ENCODE measurements at places on chromosomes 6 and 20.

DNA sequence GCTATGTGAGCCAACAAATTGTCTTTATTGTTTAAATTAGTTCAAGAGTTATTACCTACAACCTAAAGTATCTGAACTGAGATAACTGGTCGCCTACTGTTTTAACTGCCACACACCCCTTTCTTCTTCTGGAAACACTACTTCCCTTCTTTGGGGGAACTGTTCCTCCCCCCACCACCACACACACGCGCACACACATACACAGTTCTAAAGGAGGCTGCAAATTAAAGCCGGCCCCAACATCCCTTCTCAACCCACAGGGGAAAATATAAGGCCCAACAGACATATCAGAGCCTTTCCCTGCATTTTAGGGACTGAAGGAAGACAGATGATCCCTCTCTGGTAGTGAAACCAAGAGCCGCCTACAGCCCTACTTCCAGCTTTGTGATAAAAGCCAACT is 348.0 kb upstream of the JARID2 start:
- no peak for DNase-seq

- no peak for DNase-seq
These were observed 148.7 kb downstream of the SOX4 start for GRCh38 chr6:21742238-21742660.

DNA sequence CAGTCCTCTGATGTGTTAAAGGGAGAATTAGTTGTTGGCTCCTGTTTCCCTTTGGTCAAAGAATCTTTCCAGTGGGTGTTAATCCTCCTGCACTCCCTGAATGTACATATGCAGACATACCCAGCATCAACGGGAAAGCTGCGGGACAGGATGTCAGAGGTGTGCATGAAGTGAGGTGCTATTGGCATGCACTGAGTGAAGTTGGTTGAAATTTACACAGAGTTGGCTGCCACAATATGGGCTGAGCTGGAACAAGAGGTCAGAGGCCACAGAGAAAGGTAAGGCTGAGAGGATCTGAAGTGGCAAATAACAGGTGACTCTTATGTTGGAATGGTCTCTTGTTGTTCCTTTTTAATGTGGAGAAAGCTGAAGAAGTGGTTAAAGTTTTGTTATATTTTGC is 82.7 kb upstream of the AKIRIN2 start:
- no peak for DNase-seq

- DNase-seq = peak; percentile 17
These were observed 869.9 kb downstream of the KIF16B start for GRCh38 chr20:15703171-15703911.

GRCh38 chr20:34888468-34888867 is 12.1 kb downstream of the ACSS2 start:
- DNase-seq = no peak

DNA sequence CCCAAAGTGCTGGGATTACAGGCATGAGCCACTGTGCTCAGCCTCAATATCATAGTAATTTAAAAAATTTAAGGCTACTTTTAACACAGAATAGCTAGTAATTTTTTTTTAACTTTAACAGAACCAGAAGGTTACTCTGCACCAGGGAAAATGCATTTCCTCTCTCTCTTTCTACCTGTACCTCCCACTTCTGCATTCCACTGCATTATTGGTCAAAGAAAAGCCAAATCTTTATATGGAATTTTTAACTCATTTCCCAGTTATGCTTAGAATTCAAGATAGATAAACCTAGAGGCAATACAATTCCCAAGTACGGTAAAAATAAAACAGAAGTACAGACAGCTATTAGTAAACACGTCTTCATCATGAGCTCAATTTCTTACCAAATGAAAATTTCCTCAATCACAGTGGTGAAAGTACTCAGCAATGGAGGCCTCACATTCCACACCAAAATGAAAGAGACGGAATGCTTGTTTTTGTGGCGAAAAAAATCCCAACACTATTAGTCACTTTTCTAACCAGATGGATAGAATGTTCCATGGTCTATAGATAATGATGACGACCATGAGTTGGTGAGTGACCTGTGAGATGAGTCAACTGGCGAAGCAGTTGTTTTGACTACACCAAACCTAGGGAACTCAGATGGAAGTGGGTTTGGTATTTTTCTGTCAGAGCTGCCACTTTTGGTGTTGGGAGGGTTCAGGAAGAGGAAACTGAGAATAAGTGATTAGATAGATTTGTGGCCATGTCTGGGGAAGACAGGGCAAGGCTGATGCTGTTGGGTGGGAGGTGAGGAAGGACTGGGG is 104.7 kb upstream of the SGK1 start:
- peak; percentile 98 for DNase-seq

DNA sequence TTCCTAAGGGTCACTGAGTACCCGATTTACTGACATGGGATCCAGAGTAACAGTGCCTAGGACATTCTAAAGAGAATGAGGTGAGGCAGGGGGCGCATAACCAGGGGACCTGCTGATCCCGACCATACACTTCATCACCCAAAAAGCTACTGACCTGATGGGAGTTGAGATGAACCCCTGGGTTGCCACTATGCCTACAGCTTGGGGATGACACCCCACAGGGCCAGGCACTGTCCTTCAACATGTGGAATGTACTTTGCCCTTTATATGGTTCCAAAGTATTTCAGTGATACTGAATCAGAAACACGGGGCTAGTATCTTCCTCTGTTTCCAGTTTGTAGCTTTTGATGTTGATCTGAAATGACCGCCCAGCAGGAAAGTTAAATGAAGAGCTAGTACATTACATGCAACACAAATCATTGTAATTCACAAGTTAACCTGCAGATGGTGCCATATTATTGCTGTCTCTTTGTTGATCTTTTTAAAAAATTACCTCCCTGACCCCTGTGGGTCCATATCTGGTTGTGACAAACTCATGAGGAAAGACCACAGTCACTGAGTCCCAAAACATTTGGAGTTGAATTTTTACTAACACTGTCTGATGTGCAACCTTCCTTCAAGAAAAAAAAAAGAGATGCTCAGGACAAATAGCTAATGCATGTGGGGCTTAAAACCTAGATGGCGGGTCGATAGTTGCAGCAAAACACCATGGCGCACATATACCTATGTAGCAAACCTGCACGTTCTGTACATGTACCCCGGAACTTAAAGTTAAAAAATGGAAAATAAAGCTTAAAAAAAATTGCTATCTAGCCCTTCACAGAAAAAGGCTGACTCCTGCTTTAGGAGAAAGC is 42.7 kb upstream of the GCNT2 start:
- DNase-seq = no peak

- no peak for DNase-seq
These were observed 153.3 kb upstream of the ENPP5 start for GRCh38 chr6:46323966-46324622.

DNA sequence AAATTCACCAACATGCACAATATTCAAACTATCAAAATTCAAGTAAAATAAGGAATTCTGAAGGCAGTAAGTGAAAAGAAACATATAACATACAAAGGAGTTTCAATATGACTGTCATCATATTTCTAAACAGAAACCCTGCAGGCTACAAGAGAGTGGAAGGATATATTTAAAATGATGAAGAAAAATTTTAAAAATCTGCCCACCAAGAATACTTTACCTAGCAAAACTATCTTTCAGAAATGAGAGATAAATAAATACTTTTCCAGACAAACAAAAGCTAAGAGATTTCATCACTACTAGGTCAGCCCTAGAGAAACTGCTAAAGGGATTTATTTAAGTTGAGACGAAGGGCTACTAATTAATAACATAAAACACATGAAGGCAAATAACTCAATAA is 73.8 kb upstream of the MANEA start:
- no peak for DNase-seq

DNA sequence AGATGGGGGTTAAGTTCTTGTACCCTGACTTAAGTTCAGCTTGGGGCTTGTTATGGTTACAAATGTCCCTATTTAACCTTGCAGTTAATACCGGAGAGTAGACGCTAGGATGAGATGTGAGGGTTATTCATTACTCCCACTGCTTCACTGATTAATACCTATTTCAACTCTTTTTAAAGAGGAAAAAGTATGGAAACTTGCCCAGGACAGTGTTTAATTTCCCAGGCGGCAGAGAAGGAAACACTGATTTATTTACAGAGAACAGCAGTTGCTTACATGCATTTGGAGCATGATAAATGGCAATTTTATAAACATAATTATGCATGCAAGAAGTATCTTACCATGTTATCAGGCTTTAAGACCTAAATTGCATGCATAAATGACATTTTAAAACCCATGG is 137.7 kb downstream of the RCAN2 start:
- DNase-seq = no peak

DNA sequence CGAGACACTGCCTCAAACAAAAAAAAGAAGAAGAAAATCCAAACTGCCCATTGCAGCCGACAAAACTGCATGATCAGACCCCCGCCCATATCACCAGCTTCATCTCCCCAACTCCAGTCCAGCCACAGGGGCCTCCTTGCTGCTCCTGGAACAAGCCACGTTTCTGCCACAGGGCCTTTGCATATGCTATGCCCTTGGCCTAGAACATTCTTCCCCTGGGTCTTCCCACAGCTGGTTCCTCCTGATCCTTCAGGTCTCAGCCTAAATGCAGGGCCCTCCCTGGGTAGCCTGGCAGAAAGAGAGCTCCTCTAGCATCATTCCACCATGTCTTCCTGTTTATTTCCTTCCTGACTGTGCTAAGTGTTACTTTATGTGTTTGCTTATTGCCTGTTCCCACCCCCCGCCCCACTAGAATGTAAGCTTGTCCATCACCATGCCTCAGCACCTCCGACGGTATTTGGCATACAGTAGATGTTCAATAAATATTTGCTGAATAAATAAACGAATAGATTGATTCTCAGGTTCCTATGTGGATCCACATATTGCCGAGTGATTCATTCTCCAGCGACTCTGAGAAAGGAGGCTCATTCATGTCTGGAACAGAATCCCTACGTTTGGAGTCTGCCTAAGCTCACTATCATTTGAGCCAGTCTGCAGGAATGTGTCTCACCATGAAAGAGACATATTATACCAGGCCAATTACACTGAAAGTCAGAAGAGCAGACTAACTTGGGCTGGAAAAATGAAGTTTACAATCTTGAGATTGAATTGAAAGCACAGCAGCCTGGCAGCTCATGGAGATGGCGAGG is 56.1 kb downstream of the NFATC2 start:
- no peak for DNase-seq

- DNase-seq = no peak
These were observed 18.6 kb upstream of the FOXO3 start for GRCh38 chr6:108541843-108542759.

- no peak for DNase-seq
These were observed 118.2 kb downstream of the DNAH8 start for GRCh38 chr6:38833320-38833719.

DNA sequence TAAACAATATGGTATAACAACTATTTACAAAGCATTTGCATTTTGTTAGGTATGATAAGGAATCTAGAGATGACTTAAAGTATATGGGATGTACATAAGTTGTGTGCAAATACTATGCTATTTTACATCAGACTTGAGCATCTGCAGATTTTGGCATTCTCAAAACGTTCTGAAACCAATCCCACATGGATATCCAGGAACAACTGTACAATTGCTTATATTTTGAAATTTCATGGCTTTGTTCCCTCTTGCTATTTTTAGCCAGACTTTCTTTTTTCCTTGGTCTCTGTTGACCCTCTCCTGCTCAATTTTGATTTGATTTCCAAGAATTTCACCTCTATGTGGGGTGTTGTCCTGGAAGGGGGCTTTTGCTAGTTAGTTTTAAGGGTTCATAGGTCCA is 32.9 kb upstream of the UST start:
- no peak for DNase-seq

- no peak for DNase-seq
These were observed 151.8 kb downstream of the ZFP64 start for GRCh38 chr20:52039790-52040189.

Measured in BJ (cell line).